ENCODE measurements at places on chromosomes 2 and 18. TPM values are rescaled to one million over a fixed set of nuclear protein-coding genes. Genes with fewer than 3 reads are reported as not detected.

Gene GREB1L
- 5.2 TPM for total RNA-seq

DNA sequence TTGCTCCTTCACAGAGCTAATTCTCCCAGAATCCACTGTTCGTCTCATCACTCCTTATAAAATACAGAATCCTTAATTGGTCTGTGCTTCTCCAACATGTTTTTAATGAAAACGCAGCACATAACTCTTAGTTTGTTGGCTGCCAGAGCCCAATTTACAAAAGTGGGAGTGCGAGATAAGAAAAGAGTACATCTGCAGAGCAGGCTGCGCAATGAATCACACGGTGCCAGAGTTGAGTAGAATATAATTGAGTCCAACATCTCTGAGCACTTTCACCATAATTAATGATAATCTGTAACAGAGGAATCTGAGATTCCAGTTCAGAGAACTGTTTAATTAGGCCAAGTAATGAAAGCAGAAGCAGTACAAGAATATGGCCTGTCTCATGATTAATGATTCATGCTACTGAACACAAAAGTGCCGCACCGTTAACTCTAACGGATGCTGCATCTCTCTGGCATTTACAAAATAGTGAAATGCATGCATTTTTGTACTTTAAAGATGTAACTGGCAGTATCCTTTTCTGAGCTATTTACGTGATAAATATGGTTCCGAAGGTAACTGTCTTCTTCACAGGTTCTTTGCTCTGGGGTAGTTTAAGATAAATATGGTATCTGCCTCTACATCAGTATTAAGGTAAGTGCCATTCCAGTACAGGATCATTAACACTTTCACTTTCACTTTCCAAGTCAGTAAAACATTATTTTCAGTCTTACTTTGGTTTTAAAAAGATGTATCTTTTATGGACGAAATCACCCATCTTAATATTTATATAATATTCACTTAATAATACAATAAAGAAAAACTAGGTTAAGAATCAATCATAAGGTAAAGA, 785.6 kb downstream of the NR4A2 start:
- DNase-seq, result no peak

Gene RFX8
- not detected for total RNA-seq

GRCh38 chr2:137945229-137945628, 19.0 kb upstream of the HNMT start:
- no peak for DNase-seq

Gene INO80D
- total RNA-seq, result 34.9 TPM

DNA sequence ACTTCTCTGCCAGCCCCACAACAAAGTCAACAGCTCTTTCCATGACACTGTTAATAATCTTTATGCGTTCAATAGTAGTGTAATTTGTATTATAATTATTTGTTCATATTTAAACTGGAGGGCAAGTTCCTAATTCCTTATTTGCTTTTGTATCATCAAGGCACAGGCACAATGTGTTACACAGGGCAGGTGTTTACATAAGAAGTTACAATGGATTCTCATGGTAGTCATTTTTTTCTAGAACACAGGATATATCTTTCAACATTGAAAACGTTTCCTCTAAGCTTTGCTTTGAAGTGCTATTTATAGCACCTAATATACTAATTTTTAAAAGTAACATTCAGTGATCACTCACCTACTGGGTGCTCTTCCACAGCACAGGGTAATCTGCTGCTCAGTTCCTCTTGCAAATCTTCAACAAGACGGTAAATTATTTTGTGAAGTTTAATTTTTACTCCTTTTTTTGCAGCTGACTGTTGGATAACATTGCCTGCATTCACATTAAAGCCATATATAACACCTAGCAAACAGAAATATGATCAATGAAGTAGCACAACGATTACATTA, 7.3 kb downstream of the RPS27A start:
- DNase-seq, result no peak

DNA sequence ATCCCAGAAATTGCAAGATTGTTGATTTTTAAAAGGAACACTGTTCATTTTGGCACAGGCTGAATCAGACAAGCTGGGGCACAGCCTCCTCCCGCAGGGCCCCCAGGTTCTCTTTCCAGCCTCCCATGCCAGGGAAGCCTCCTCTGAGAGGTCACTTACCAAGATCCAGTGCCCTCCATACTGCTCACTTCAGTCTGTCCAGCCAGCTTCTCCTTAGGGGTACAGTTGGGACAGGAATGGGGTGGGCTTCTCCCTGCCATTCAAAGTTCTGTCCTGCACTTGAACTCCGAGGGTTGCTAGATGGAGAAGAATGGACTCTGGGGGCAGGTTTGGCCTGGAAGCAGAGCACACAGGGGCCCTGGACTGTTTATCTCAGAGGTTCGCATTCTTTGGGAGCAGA, 7.5 kb upstream of the CYP26B1 start:
- peak; percentile 31 for DNase-seq

Gene ALPP
- not detected for total RNA-seq

- no peak for DNase-seq
These were observed 150.2 kb downstream of the PHLPP1 start for GRCh38 chr18:62865498-62865897.

- DNase-seq, result no peak
These were observed 573.7 kb downstream of the THSD7B start for GRCh38 chr2:137339051-137339450.

- DNase-seq, result no peak
These were observed 31.8 kb upstream of the FAM237A start for GRCh38 chr2:206610451-206610850.

Gene TMEM169
- total RNA-seq, result 0.63 TPM

DNA sequence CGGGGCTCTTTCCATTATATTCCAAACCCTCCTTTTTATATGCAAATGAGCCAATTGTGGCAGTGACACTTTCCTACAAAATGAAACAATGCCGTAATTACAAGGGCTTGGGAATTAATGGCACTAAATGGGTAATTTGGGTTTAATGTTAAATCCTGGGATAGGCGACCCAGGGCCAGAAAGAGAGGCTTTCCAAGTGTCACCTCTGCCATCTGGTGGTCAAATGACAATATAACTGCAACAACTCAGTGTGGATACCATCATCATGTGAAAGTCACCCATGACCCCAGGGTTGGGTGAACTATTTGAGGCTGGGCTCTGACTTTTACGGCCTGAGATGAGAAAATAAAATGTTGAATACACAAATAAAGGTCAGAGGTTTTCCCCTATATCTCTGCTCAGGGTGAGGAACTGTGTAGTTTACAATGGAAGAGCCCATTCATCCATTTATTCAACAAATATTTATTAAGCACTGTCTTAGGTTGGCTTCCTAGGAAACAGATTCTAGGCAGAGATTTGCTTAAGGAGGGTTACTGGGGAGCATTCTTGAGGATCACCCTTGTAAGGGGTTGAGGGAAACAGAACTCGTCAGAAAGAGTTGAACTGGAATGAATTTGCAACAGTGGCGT, 13.6 kb upstream of the THADA start:
- DNase-seq, result peak; percentile 72

DNA sequence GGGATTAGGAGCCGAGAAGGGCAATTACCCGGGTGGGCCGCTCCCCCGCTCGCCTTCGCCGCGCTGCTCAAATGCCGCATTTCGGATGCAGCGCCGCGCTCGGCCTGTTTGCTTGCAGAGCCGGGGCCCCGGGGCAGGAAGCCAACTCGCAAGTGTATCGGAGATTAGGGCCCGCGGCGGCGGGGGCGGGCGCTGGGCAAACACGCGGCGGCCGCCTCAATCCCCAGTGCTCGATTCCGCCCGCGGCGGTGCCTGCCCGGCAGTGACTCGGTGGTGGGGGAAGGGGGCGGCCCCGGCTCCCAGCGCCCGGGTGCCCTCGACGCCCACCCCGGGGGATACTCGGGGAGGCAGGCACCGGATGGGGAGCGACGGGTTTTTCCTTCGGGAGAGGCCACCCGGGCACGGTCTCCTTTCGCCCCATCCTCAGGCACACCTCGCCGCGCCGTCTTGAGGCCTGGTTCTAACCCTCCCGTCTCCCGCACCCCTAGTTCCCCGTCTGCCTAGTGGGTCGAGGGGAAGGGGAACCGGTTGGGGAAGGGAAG, 26.6 kb upstream of the NOTO start:
- peak; percentile 88 for DNase-seq

Gene SPATS2L
- 89.9 TPM for total RNA-seq

- DNase-seq, result no peak
These were observed 168.3 kb downstream of the PRPF40A start for GRCh38 chr2:152548996-152549395.

DNA sequence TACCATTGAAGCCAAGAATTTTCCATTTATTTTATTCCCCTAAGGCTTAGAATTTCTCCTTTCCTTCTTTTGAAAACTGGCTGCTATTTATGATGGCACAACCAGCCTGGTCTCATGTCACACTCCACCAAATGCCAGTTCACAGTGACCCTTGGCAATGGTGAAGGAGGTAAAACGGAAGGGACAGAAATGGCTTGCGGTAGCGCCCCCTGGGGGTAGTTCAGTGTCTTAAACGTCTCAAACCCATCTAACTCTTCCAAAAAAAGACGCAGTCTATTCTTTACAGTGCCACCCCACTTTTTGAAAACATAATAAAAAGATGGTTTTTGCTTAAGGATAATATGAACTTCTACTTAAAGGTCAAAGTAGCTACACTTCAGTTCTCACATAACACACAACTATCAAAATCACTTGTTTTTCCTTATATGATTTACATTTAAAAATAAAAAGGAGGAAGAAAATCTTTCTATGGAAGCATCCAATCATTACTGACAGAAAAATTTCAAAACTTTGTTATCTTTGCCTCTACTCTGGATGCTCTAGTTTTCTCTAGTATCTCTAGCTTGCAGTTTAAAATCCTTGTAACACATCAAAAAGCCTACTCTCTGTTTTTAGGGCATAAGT, 28.0 kb downstream of the PNO1 start:
- DNase-seq, result peak; percentile 88

Gene LAMA3
- total RNA-seq, result 0.61 TPM

DNA sequence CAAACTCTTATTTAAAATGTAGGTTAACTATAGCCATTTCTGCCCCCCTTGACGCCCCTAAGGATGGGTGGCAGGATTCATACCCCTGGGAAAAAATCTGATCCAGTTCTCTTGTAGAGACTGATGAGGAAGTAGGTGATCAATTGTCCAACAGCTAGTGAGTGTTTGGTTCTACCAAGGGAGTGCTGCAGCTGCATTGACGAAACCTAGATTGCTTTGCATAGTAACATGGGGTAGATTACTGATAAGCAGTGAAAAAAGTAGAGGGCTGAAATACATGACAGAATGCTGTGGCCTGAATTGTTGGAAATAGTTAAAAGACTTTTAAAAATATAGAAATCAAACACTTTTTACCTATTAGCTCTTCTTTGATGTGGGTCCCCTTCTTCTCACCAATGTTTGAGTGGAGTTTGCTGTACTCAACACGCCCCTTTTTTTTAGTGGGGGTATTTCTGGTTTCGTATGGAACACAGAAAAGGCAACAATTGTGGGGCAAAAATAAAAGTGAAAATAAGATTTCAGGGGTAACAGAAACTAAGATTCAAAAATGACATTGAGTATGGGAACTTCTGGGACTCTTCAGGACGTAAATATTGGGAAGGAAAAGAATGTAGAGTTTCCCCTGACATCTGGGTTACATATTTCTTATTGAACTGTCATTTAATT, 66.2 kb downstream of the MAIP1 start:
- DNase-seq, result no peak

- no peak for DNase-seq
These were observed 74.6 kb upstream of the DOK6 start for GRCh38 chr18:69326094-69326493.

DNA sequence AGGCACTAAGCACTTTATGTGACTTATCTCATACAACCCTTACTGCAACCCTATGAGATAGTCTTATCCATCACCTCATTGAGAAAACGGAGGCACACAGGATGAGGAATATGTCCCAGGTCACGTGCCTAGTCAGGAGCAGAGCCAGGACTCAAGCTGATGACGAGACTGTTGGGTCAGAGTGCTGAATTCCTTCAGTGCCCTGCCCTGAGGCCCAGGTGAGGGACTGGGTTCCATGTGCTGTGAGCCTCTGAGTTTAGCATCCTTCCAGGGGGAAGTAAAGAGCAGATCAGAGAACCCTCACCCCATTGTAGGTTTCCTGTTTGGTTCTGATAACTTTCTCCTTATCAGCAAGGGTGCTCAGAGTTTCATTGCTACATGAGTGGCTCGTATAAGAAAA, 11.7 kb upstream of the EDAR start:
- no peak for DNase-seq

Gene LOXHD1
- total RNA-seq, result 2.1 TPM

GRCh38 chr2:20436716-20437470, 10.0 kb upstream of the RHOB start:
- peak; percentile 17 for DNase-seq

Gene TIGD1
- total RNA-seq, result 5.7 TPM

All from endodermal cell (in vitro differentiated cells).